ENCODE measurements at places on chromosomes 1 and 21. TPM values are rescaled to one million over a fixed set of nuclear protein-coding genes. Genes with fewer than 3 reads are reported as not detected.

DNA sequence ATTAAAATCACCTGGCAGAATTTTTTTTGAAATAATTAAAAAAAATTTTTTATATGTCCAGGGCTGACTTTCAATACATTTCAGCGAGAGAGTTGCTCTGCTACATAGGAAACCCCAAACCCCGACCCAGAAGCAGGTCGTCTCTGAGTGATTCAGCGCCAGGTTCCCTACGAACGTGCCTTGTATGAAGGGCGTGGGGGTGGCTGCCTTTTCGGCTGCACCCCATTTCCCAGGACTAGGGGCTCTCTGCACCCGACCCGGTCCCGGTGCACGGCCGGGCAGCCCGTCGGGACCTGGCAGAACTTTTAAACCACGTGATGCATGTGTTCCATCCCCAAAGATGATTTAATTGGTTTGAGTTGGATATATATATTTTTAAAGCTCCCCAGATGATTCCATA is 15.8 kb upstream of the SCYL3 start:
- no peak for DNase-seq

WARS2 gene
- 14.8 TPM for total RNA-seq

- no peak for DNase-seq
Measured at GRCh38 chr1:92653605-92654381, 131.1 kb downstream of the EVI5 start.

- no peak for DNase-seq
Measured at GRCh38 chr21:14630556-14631069, 84.5 kb upstream of the SAMSN1 start.

DNA sequence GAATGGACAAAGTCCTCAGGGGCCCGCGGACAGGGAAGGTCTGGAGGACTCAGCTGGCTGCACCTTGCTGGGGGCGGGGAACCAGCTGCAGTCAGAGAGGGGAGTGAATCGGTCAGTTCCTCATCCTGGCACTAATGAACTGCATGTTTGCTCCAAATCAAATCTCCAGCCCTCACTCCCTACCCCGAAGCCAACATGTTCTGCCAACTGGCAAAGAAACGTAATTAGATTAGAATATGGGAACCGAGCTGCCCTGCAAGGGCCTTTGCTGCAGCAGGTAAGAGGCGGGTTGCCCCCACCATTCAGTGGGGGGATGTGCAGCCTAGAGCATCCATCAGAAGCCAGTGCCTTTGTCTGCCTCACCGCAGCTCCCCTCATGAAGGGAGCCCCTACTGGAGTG is 121.1 kb downstream of the AJAP1 start:
- DNase-seq: no peak

DNA sequence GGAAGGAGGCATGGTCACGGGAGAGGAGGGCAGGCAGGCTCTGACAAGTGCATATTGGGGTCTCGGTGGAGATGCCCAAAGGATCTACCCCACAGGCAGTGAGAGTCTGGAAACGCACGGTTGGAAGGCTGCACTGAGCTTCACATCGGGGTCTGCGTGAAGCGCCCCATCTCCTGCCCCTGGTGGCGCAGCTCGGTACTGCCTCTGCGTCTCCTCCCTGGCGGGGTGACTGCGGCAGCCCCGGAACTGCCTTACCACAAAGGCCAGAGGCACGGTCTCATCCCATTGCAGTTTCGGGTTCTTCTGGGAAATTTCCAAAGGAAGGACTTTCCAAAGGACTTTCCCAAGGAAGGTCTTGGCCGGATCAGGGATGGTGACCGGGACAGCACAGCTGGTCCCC is 69.2 kb upstream of the AJAP1 start:
- DNase-seq: no peak
